ENCODE measurements at places on chromosomes 6 and 20.

- no peak for DNase-seq
These were observed 69.4 kb downstream of the CPNE5 start for GRCh38 chr6:36769676-36770499.

DNA sequence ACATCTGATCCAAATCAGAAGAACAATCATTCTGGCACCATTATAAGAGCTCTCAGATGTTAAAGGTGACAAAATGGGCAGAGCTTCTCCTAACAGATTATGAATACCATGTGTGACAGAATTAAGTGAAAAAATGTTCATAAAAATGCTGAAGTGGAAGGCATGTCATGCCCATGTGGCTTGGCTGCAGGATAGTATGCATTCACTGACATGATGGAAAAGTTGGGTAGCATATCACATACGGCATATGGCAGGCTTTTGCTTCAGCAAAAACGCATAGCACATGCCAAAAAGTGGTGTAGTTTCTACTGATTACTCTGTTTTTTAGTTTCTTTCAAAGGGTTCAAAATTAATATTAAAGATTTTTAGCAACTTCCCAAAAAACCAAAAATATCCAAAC, 731.5 kb upstream of the EPHA7 start:
- no peak for DNase-seq

- no peak for DNase-seq
These were observed 77.0 kb downstream of the YTHDF1 start for GRCh38 chr20:63138855-63139341.

DNA sequence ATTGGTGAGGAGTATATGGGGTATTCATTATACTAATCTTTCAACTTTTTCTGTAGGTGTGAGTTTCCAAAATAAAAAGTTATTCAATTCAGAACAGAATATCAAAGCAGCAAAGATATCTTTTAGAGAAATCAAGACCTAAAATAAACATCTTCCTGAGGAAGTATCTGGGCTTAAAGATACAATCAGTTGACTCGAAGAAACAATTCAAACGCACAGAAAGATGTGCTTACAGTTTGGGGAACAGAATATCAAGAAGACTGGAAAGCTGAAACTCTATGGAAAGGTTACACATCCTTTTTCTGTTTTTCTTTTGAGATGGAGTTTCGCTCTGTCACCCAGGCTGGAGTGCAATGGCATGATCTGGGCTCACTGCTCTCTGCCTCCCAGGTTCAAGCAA, 36.2 kb upstream of the SAYSD1 start:
- DNase-seq = no peak

GRCh38 chr6:1605004-1605892, 4.5 kb upstream of the FOXC1 start:
- DNase-seq = no peak

GRCh38 chr6:146290589-146290901, 253.1 kb upstream of the RAB32 start:
- DNase-seq = no peak

DNA sequence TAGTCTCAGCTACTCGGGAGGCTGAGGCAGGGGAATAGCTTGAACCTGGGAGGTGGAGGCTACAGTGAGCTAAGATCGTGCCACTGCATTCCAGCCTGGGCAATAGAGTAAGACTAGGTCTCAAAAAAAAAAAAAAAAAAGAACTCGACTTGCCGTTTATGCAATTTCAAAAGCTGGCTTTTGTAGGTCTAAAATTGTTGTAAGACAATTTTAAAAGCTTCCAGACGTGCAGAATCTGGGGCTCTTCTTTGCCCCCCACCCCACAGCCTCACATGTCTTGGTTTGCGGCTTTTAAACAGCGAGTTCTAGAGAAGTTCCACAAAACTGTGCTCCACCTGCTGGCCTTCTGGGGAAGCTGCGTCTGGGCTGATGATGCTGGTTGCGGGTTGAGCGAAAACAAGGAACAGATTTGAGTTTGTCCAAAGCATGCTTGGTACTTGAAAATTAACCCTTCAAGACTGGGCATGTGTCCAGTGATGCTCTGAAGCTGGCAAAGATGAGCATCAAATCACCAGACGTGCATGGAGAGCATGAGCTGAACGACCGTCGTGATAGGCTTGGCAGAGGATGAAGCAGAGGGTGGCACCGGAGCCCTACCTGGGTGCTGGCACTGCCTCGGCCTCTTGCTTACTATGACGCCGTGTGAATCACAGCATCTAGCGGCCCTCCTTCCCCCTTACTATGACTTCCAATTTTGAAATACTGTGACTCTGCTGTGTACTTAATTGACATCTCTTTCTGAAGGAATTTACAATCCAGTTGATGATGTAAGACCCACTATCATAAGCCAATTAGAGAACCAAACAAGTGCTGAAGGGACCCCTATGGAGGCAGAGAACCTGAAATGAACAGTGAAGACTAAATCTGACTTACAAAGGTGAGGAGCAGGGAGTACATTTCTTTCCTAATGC, 171.4 kb downstream of the GMPR start:
- DNase-seq = peak; percentile 37

DNA sequence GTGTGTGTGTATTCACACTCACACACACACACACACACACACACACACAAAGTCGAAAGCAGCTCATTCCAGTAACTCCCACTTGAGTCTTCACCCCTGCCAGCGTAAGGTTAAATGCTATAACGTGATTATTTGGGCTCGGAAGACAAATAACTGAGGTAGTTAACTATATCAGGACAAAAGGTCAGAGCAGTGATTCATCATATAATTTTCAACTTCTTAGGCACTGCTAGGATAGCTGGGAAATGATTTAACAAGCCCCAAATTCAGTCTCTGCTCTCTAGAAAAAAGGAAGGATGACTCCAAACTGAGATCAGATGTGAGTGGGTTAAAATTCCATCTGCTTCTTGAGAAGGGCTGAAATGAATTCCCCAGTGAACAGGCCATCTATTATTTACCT, 30.7 kb downstream of the HDGFL1 start:
- DNase-seq = no peak

DNA sequence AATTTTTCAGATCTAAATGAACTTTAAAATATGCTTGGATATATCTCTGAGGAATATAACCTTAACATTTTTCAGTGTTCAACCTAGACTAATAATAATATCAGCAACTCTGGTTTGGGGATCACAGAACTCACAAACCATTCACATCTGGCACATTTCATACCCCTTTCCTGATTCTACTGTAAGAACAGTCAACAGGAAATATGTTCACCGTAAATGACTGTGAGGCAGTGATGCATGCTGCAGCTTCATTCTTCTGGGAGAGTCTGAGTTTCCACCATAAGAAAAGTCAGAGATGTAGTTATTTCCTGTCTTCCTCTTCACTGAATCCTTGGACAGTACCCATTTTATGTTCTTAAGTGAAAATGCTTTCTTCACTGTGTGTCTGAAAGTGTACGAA, 134.2 kb upstream of the IFNGR1 start:
- no peak for DNase-seq

DNA sequence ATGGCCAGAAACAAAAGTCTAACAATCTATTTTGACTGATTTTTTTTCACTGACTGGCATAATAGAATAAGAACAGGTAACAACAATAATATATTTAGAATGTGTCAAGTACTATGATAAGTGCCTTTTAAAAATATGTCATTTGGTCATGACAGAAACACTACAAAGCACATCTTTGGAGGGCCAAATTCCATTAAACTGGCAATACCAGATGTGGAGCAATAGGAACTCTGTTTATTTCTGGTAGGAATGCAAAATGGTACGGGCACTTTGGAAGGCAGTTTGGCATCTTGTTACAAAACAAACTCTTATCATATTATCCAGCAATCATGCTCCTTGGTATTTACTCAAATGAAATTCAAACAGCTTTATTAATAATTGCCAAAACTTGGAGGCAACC, 39.3 kb downstream of the TENT5A start:
- DNase-seq = no peak

- peak; percentile 74 for DNase-seq
These were observed 1.7 kb upstream of the C20orf203 start for GRCh38 chr20:32675223-32675975.

GRCh38 chr6:87846434-87846833, 144.4 kb upstream of the AKIRIN2 start:
- no peak for DNase-seq

DNA sequence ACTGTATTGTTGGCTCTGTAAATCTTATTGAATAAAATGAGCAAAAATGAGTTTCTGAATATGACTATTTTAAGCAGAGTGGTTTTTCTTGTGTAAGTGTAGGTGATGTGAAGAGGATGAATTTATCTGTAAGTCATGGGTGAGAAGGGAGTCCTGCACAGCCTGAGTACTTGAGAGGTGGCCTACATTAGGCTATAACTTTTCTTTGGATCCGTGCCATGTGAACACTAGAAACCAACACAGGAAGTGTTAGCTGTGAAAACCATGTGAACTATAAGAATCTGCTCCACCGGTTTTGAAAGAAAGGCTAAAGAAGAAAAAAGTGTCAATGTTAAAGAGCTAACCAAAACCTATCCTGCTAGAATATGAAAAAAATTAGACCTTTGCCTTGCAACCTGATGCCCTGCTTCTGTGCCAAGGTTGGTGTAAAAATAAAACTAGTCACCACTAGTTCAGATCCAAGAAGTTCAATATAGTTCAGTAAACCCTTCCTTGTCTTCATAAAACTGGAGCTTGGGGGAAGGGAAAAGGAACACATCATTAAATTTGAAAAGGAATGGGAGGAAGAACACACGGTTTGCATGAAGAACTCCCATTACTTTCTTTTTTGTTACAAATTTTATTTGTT, 21.3 kb downstream of the PLCB1 start:
- no peak for DNase-seq

DNA sequence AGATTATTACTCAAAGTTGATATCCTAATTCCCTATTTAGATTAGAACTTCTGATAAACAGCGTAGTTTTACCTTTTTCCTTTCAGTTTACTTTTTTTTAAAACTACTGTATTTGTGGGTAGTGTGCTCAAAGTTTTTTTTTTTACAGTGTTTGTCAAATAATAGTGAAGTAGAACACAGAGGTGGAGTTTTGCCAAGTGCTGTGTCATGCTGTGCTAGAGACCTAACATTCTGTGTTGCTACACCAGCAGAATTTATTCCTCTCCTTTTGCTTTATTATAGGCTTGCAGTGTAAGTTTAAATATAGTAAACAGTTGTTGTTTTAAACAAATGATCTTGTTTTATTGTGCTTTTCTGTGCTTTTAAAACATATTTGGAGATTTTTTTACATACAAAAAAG, 125.4 kb downstream of the HIVEP1 start:
- DNase-seq = no peak

DNA sequence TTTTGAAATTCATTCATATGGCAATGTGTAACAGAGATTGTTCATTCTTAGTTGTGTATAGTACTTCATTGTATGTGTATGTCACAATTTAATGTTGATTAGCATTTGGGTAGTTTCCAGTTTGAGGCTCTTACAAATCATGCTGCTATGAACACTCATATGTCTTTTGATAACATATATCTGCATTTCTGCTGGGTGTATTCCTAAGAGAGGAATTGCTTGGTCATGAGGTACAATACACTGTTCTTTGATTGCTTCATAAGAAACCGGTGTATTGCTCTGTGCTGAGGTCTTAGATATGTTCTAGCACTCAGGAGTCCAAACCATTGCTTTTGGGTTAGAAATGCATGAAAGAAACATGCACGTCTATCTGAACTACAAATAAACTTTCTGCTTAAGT, 492.9 kb upstream of the JAG1 start:
- no peak for DNase-seq

DNA sequence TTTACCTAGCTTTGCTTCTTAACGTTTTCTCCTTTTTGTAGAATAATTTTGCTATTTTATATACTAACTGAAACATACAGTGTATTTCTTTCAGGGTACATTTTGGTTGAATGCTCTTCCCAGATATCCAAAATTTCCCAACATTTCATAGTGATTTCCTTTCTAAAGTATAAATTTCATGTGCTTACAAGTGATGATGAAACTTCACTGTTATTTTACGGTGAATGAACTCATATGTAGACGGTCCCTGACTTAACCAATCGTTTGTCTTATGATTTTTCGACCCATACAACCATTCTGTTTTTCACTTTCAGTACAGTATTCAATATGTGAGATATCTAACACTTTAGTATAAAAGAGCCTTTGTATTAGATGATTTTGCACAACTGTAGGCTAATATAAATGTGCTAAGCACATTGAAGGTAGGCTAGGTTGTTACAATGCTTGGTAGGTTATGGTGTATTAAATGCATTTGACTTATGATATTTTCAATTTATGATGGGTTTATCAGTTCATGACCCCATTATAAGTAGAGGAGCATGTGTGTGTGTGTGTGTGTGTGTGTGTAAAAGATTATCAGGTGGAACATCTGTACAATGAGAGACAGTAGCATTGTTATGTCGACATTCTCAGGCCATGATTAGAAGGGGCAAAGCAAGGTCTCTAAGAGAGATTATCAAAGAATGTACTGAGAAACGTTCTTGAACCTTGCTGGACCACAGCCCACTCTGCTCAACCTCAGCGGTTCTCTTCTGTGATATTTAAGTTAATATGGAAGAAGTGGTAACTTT, 20.9 kb downstream of the HIVEP1 start:
- DNase-seq = no peak

GRCh38 chr20:62368976-62369814, 2.1 kb upstream of the LAMA5 start:
- peak; percentile 41 for DNase-seq

- no peak for DNase-seq
These were observed 296.5 kb downstream of the SMOC2 start for GRCh38 chr6:168737481-168737880.

- DNase-seq = no peak
These were observed 15.2 kb downstream of the COX4I2 start for GRCh38 chr20:31652917-31653396.

- DNase-seq = no peak
These were observed 1.9 kb downstream of the POU5F1 start for GRCh38 chr6:31168606-31169005.

GRCh38 chr6:168032005-168032760, 34.7 kb downstream of the KIF25 start:
- no peak for DNase-seq

DNA sequence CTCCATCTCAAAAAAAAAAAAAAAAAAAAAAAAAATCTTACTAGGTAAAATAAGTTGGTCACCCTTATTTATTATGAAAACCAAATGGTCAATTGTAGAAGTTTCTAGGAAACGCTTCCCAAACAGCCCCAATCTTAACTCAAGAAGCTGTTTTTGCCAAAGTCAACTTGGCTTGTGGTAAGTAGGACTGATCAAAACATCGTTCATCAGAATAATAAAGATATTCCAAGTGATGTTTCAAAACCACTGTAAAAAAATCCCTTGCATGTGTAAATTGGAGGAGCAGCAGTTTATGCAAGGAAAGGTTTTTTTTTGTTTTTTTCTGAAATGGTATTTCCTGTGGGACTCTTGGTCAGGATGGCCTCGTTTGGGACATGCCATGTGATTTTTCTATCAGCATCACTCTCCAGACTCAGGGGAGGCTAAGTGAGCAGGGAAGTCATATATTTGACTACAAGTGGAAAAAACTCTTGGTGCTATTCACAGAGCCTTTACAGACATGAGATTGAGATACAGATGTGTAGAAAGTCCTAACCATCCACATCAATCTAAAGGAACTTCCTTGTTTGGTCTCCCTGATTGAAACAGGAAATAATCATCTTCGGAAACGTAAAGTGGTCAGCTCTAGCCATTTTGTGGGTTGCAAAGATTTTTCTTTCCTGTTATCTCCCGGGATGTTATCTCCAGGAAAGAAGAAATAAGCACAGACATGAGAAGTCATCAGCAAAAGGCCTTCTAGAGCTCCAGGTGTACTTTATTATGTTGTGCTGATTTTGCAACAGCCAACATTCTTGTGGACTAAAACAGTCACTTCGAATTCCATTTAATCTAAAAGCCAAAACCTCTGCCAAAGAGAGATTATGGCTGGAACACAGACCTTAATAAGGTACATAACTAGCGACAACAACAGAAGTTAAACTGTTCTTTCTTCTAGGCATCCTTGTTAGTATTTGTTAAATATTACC, 177.8 kb downstream of the EDN1 start:
- no peak for DNase-seq
